ENCODE measurements at places on chromosomes 13 and 19.

- DNase-seq = no peak
These were observed 13.7 kb downstream of the PPFIA3 start for GRCh38 chr19:49132974-49133609.

GRCh38 chr19:5307655-5308054, 33.0 kb downstream of the PTPRS start:
- DNase-seq = no peak

- no peak for DNase-seq
These were observed 574.4 kb upstream of the KLF12 start for GRCh38 chr13:74708629-74709028.

DNA sequence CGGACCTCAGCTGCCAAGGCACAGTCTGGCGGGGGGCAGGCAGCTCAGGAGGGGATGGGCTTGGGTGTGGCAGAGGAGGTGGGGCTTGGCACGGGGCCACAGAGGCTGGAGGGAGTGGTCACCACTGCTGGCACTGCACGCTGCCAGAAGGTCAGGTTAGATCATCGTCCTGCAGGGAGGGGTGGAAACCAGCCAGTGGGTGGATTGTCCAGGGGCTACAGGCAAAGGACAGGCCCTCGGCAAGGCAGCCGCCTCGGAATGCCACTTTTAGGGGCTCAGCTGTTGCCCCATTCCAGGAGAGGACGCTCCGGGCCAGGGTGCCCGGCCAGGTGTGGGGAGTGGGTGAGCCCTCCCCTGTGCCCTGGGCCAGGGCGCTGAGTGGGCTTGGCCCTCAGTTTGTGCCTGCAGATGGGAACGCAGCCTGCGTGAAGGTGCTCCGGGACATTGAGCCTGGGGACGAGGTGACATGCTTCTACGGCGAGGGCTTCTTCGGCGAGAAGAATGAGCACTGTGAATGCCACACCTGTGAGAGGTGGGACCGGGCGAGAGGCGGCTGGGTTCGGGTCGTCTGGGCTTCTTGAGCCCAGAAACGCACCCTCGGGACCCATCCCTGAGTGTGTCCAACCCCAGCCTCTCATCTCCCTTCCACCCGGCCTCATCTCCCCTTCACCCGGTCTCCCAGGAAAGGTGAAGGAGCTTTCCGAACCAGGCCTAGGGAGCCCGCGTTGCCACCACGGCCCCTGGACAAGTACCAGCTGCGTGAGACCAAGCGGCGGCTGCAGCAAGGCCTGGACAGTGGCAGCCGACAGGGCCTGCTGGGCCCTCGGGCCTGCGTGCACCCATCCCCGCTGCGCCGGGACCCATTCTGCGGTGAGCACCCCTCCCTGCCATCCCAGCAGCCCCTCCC, 6.4 kb downstream of the KMT5C start:
- DNase-seq = no peak

DNA sequence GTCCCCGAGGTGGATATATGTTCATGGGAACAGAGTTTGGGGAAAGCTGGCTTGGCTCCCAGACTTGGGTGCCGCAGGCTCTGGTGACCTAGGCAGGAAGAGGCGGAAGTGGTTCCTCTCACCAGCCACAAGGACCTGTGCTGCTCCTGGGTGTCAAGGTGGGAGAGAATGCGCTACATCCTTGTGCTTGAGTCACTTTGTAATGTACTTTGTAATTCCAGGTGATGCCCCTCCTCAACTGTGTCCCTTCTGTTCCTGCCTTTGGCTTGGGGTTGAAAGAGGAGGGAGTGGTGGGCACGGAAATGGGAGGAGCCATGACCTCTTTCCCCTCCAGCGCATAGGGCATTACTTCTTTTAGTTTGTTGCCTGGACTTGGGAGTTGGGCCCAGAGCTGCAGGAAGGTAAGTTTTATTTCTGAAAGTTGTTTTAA, 10.9 kb downstream of the GARRE1 start:
- no peak for DNase-seq

- no peak for DNase-seq
These were observed 1.2 kb upstream of the TMEM86B start for GRCh38 chr19:55229789-55230182.

Data from nephron progenitor cell (in vitro differentiated cells).